ENCODE measurements at places on chromosomes 5 and 9.
A peak's percentile ranks its signal among the peaks of the same experiment; 100 is the strongest.

GRCh38 chr5:89417515-89417914, 534.5 kb upstream of the MEF2C start:
- DNase-seq = no peak

DNA sequence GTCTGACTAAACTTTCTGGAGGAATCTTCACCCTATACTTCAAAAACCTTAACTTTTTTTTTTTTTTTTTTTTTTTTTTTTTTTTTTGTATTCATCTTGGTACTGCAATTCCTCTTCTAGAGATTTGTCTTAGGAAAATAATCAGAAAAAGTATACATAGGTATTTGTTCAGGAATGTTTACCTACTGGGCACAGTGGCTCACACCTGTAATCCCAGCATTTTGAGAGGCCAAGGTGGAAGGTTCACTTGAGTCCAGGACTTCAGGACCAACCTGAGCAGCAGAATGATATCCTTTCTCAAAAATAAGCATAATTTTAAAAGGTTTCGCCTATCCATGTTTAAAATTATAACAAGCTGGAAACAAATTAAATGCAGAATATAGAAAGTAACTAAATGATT, 33.3 kb upstream of the NREP start:
- no peak for DNase-seq

DNA sequence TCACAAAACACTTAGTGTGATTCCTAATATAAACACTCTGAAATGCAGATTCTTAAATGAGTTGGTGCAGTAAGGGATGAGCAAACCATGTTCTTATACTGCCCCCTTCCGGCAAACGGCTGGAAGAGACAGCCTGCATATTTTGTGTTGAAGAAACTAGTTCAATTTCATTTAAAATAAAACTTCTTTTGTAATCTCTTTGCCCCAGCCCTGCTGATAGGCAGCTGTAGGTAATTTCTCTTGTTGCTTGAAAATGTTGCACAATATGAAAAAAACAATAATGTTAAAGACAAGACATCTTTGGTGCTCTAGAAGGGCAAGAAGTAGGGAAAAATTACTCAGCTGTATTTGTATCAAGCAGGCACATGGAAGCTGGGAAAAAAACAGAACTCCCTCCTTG, 89.7 kb upstream of the CCNG1 start:
- DNase-seq = peak; percentile 83

- DNase-seq = no peak
These were observed 441.8 kb upstream of the CCNG1 start for GRCh38 chr5:162995568-162995967.

DNA sequence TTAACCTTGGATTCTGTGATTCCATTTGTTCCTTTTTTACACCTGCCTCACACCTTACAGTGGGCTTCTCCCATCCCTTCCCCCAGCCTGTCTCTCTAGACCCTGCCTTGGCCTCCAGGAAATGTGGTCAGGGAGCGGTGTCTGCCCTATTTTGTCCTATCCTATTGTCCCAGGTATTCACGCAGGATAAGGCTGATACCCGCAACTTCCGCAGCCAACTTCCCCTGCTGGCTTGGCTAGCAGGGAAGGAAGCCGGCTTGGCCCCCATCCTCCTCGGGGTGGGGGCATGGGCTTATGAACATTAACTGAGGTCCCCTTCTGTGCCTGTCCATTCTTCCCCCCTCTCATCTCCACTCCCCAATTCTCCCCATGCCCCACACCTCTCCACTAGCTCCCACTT, 3.5 kb downstream of the CSF1R start:
- no peak for DNase-seq

GRCh38 chr9:121499427-121500164, at the start of gene GGTA1:
GGTA1 (minus strand) TSS chr9:121499844; CDS start chr9:121467922, 31,922 bp downstream.
- DNase-seq = peak; percentile 71

- peak; percentile 96 for DNase-seq
These were observed 889 bp upstream of the ADAMTS12 start for GRCh38 chr5:33892620-33893137.

DNA sequence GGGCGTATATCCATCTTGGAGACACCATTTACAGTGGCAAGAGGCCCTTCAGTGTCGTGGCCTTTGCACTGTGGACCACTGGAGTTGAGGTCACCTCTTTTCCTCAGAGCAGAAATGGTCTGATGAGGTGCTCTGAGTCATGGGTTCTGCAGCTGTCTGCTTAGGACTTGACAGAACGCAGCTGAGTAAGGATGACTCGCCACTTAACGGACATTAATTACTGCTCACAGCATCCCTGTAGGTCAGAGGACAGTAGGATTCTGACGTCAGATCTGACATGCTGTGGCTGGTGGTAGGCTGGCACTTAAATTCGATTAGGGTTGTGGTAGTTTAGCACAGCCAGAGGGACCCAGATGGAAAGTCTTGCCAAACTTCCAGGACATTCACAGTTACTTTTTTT, 479.4 kb downstream of the DMAC1 start:
- peak; percentile 89 for DNase-seq

DNA sequence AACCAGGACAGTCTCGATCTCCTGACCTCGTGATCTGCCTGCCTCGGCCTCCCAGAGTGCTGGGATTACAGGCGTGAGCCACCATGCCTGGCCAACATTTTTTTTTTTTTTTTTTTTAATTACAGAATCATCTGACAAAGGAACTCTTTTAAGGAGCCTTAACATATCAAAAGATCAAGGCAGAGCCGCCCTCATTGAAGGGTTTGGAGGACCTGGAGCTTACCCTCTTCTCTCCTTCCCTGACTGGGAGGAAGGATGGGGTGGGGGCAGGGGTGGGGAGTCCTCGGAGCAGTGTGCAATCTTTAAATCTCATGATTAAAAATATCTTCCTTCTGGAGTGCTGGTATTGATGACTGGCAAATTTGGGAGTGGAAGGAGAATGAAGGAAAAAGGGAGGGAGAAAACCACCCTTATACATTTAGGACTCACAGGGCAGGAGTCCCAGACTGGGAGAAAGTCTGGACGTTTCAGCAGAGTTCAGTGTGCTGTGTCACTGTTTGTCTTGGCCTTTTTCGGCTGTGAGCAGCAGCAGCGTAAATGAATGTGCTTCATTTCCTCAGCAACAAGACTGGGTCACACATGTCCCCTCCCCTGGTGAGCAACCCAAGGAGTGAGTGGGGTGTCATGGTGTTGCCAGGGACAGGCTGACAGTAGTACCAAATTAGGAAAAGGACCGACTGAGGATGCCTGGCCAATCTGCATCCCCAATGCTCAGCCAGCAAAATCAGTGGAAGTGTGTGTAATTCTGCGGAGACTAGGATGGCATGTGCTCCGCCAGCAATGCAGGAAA, 115.3 kb upstream of the BNC2 start:
- peak; percentile 53 for DNase-seq

- no peak for DNase-seq
These were observed 395.6 kb upstream of the MPDZ start for GRCh38 chr9:13674926-13675637.

DNA sequence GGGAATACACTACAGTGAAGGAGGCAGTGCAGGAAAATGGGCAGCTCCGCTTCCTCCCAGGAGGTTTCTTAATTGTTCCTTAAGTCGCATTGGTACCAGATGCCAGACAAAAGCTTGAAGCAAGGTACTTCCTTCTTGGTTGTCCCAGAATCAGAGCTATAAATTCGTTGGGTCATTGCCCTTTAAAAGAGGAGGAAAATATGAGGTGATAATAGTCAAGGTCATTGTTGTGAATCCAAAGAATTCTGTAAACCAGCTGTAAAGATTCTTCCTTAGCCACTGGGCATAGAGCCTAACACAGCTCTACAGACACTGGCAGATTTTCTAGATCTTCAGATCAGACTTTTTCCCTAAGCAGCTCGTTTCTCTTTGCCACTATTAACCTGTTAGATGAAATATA, 444.1 kb upstream of the TLE4 start:
- DNase-seq = no peak

GRCh38 chr9:2307480-2307879, 292.3 kb downstream of the SMARCA2 start:
- DNase-seq = peak; percentile 33
